RCC 7860 (cell line): ENCODE measurements at places on chromosomes 3 and 15.

DNA sequence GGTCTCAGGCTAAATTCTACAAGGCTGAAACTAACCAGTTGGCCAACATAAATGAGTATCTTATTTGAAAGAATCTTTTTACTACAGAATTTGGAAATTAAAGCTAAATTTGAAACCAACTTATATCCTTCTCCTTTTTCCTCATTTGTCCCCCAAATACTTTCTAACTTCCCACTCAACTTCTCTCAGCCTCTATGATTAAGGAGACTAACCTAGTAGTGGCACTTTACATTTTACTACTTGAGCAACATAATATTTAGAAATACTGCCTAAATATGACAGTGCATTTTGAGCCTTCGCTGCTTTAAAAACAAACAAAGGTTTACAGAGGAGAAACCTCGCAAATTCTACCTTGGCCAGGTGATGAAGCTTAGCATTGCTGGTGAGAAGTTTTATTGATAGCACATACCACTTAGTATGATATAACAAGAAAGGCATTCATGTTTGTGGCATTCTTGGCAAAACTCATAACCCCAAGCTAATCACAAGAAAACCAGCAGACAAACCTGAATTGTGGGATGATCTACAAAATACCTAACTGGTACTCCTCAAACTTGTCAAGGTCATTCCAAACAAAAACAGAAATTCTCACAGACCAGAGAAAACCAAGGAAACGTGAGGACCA is 432.1 kb upstream of the CFAP20DC start:
- peak; percentile 38 for DNase-seq

DNA sequence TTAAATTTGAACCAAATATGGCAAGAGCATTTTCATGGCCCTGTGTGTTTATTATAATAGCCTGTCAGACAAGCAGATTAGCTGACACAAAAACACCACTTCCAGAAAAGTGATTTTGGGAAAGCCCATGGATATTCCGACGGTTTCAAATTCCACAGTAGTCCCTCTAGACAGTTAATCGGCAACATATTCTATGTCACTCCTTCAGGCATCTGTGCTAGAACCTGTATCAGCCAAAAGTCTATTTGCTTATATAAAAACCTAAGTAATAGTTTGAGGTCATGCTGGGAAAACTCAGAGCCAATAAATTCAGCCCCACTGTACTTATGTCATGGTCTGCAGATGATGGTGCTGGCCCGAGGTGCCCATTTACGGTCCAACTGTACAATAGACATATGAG is 110.2 kb upstream of the ARHGEF26 start:
- DNase-seq, result no peak

DNA sequence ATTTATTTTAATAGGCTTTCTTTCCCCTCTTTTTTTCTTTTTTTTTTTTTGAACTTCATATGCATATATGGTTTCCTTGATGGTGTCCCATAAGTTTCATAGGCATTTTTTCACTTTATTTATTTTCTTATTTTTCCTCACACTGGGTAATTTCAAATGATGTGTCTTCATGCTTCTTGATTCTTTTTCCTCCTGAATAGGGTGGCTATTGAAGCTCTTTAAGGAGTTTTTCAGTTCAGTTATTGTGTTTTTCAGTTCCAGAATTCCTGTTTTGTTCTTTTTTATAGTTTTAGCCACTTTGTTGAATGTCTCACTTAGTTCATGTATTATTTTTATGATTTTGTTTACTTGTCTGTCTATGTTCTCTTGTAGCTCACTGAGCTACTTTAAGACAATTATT is 273.2 kb downstream of the NFKBIZ start:
- DNase-seq, result no peak

GRCh38 chr3:179449636-179450035 is 1.6 kb downstream of the GNB4 start:
- DNase-seq, result no peak

GRCh38 chr3:197711973-197712707 is 24.6 kb downstream of the RUBCN start:
- DNase-seq, result peak; percentile 90

DNA sequence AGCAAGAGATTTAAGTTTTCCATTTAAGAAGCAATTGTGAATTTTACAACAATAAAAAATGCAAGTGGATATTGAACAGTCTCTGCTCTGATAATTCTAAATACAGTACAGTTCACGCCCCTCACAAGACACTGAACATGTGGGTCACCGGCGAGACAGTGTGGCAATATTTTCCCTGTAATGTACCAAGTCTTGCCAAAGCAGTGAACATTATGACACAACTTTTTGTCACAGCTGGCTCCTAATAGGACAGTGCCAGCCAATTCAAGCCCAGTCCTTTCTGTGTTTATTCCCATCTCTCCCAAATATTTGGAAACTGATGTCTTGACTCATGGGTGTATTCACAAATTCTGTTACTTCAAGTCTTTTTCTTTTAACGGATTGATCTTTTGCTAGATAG is 62.3 kb downstream of the PPARG start:
- no peak for DNase-seq

GRCh38 chr3:179949412-179949811 is 87.3 kb downstream of the PEX5L start:
- DNase-seq, result no peak

GRCh38 chr3:38805765-38806386 is 10.1 kb downstream of the SCN10A start:
- peak; percentile 34 for DNase-seq

DNA sequence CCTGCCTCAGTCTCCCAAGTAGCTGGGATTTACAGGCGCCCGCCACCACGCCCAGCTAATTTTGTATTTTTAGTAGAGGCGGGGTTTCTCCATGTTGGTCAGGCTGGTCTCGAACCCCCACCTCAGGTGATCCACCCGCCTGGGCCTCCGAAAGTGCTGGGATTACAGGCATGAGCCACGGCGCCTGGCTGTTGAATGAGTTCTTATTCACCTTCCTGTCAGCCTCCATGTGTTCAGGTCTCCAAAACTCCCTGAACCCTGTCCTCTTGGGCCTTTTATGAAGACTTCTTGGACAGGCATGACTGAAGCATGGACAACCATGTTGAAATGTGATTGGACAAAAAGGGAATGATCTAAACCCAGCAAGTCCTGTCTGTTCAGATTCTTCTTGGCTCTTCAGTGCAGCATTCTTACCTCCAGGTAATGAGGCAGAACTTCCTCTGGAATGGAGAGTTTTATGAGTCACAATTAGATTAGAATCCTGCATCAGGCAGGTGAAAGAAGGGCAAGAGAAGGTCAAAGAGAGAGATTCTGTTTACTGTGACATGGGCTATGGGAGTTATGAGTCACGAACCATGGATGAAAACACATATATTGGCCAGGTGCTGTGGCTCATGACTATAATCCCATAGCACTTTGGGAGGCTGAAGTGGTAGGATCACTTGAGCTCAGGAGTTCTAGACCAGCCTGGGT is 23.1 kb upstream of the EIF4A2 start:
- DNase-seq, result peak; percentile 58

GRCh38 chr3:106945435-106945834 is 431.8 kb upstream of the CCDC54 start:
- DNase-seq, result no peak

- DNase-seq, result peak; percentile 39
Observed at GRCh38 chr15:59553879-59554735, 57.5 kb upstream of the GCNT3 start.

- DNase-seq, result no peak
Observed at GRCh38 chr15:58734859-58735258, 14.6 kb downstream of the ADAM10 start.

GRCh38 chr15:62254137-62254934 is 89.3 kb upstream of the C2CD4B start:
- DNase-seq, result peak; percentile 15

- no peak for DNase-seq
Observed at GRCh38 chr3:192068464-192069254, 607.7 kb downstream of the PYDC2 start.

DNA sequence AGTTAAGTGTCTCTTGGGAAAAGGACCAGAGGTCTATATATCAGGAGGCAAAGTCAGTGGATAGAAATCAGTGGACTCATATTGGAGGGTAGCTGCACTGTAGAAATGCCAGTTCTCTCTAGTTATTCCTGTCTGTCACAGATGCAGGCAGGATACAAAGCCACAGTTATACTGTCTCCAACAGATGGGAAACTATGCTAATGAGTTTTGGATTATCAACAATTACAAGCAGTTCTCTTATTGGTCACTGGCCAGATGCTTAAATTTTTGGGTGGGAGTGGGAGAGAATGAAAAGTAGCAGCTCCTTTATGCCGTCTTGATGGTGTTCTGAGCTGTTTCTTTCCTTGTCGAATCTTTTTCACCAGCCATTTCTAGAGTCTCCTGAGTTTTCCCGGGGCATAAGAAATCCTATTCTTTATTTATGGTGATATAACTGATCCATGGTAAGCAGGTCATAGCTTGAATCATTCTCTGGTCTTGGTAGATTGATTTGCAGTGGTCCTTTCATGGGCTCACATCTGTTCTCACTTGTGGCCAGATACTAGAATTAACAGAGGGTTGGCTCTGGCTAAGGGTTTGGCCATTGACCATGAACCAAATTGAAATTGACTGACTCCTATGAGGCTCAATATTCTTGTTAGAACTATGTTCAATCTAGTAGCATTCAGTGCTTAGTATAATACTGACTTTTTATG is 44.6 kb upstream of the RBMS3 start:
- no peak for DNase-seq

DNA sequence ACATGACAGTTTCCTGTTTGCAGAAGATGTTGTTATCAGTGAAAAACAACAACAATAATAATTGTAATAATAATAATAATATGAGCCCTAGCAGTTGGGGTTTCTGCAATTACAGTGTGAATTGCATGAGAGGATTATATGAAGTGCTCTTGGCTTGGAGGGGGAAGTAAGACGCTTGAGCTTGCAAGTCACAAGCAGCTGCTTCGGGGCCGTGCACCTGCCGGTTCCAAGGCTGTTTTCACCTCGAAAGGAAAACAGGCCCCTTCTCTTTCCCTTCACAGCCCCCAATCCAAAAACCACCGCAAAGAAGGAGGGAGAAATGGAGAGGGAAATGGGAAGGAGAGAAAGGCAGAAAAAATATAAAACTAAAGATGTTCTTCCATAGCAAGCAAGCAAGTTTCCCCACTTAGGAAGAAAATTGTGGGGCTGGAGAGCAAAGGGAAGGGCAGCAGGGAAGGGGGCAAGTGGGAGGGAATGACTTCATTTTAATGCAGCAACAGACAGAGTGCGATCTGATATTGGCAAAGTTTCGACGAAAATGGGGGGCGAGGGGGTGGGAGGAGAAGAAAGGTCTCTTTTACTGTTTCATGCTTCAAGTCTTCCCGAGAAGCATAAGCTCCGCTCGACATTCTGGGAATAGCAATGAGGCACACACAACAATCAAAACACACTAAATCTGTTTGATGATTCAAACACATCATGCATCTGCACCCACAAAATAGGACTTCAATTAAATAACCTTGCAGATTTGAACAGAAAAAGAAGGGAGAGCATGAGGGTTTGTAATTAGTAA is 284.2 kb upstream of the ATP11B start:
- no peak for DNase-seq

DNA sequence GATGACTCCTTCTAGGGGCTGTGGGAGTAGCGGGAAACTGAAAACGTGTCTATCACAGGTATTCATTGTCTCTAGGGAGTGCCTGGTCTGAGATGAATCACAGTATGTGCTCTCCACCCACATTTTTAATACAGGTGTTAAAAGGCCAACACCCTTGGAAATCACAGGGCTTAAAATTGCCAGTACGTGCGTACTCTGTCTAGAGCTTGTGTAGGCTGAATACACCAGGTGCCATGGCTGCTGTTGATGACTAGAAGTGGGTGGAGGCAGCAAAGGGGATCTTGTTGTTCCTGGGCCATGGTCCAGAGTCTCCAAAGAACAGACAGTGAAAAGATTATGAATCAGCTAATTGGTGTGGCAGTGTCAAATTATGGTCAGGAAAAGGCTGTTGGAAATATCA is 35.1 kb upstream of the P3H2 start:
- no peak for DNase-seq

DNA sequence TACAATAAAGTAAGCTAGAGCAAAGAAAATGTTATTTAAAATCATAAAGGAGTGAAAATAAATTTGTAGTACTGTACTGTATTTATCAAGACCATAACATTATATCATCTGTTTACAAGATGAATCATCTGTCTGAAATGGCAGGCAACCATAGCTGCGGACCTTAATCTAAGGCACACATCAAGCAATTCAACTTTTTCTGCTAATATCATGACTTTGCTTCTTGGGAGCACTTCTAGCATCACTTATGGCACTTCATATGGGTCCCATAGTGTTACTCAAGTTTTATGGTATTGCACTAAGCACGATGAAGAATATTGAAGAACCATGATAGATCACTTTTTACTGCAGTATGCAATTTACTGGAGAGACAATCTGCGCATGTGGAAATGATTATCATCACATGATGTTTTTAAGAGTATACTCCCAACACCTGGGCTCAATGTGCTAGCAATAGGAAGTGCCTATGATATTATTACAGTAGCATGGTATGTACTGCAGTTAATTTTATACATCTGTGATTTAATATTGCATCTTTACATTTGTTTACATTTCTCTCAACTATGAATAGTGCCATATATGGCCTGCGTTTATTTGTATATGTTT is 137.7 kb upstream of the NECTIN3 start:
- no peak for DNase-seq

DNA sequence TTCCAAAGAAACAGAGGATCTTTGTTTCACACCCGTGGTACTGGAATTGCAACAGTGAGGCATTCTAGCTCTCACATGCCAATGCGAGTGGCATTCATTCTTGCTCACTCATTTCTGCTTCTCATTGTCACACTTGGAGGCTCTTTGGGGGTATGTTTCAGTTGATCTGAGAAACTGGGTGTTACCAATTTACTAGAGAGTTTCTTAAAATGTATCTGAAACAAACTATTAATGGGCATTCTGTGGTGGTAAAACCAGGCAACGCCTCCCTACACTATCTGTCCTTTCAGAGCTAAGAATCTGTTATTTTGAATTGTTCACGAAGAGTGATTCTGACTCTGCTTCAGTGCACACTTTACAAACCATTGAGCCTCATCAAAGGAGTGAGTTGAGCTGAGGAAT is 140.6 kb upstream of the BHLHE40 start:
- DNase-seq, result no peak

DNA sequence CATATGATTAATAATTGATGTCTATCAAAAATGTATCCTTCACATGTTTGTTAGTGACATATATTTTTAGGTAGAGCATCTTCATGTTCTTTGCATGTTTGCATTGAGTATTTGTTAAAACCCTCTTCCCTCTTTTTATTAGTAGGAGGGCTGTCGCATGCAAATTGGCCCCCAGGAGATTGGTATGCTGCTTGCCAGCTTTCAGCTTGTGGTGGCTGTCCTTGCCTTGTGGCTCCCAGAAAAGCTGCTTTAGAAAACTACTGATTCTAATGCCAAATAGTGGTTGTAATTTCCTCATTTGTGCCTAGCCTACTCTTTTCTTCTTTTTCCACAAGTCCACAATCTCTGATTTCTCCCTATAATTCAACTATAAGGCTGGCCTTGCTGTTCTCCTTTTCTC is 886.8 kb downstream of the VGLL3 start:
- DNase-seq, result no peak
